Ammon's horn (tissue), 1 donor: ENCODE measurements at places on chromosomes 1 and 21.
A peak's percentile ranks its signal among the peaks of the same experiment; 100 is the strongest.

GRCh38 chr1:8090241-8090702, 64.2 kb upstream of the ERRFI1 start:
- no peak for DNase-seq

- DNase-seq: no peak
Measured at GRCh38 chr1:199700551-199700950, 327.0 kb upstream of the NR5A2 start.

- peak; percentile 92 for DNase-seq
Measured at GRCh38 chr1:68232289-68233148, at the start of gene WLS. Gene WLS, minus strand, starts transcription at chr1:68232523. Its CDS starts 224 bp downstream, at chr1:68232299.

GRCh38 chr1:113321771-113322387, 68.4 kb upstream of the MAGI3 start:
- DNase-seq: no peak

DNA sequence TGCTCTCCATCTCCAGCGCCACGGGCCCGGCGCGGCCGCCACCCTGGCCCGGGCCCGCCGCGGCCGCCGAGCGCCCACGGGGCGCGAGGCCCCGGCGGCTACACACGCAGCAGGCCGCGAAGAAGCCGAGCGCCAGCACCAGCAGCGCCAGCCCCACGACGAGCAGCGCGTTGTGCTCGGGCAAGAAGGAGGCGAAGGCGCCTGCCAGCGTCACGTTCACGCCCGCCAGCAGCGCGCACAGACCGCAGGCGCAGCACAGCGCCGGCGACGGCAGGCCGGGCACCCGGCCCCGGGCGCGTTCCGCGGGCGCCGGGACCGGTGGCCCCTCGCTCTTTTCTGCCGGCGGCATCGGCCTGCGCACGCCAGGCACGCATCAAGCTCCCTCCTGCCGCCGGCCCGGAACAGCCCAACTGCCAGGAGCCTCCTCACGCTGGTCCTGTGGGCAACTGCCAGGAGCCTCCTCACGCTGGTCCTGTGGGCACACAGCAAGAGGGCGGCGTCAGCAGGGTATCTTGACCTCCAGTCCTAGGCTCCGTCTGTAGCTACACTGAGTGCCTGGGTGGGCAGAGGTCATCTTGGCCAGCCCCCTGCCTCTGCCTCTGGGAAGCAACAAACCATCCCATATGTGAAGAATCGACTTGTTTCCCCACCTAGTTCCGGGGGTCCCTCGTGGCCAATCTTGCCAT, 18.1 kb downstream of the KNCN start:
- DNase-seq: peak; percentile 48

- DNase-seq: no peak
Measured at GRCh38 chr21:27326301-27326700, 359.4 kb upstream of the ADAMTS5 start.

DNA sequence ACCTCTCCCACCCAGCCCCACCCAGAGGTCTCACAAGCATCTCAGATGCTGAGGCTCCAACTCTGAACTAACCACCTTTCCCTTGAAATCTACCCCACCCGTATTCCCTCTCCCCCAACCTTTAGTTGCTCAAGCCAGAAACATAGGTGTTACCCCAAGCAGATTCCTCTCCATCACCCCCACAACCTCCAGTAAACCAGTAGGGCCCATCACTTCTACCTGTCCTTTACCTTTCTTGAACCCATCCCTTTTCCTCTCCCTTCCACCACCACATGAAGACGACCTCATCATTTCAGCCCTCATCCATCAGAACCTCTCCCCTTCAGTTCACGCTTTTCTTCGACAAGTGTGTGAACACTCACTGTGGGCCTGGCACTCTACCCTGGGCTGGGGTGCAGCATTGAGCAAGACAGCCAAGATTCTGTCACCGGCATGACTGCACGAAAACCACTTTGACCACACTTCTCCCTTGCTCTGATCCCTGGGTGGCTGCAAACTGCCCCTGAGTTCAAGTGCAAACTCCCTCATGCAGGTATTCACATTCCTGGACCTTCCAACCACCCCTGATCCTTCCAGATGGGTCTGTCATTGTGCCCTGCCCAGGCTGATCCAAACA, 65.5 kb upstream of the LAPTM5 start:
- DNase-seq: peak; percentile 20

DNA sequence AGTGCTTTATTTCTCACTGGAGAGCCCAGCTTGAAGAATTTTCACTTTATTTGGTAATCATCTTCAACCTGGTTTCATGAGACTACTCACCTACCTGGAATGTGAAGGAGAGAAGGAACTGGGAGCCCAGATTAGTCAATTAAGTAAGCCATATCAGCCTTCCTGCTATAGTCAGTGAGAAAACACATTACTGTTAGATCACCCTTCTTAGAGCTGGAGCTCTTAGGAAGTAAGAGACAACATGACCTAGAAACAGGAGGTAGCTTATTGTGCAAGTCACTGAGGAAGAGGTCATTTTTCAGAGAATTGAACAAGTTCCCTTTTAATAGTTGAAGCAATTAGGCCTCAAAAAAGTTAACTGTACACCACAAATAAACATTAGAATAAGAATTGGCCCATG, 49.2 kb upstream of the TEKT2 start:
- no peak for DNase-seq

DNA sequence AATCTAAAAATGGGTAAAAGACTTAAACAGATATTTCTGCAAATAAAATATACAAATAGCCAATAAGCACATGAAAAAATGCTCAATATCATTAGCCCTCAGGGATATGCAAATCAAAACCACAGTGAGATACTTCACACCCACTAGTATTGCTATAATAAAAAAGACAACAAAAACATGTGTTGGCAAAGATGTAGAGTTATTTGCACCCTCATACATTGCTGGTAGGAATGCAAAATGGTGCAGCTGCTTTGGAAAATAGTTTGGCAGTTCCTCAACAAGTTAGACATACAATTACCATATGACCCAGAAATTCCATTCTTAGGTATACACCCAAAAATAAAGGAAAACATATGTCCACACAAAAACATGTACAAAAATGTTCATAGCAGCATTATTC, 30.2 kb downstream of the ZZZ3 start:
- DNase-seq: no peak

- DNase-seq: no peak
Measured at GRCh38 chr1:206506405-206507283, 687 bp upstream of the RASSF5 start.

DNA sequence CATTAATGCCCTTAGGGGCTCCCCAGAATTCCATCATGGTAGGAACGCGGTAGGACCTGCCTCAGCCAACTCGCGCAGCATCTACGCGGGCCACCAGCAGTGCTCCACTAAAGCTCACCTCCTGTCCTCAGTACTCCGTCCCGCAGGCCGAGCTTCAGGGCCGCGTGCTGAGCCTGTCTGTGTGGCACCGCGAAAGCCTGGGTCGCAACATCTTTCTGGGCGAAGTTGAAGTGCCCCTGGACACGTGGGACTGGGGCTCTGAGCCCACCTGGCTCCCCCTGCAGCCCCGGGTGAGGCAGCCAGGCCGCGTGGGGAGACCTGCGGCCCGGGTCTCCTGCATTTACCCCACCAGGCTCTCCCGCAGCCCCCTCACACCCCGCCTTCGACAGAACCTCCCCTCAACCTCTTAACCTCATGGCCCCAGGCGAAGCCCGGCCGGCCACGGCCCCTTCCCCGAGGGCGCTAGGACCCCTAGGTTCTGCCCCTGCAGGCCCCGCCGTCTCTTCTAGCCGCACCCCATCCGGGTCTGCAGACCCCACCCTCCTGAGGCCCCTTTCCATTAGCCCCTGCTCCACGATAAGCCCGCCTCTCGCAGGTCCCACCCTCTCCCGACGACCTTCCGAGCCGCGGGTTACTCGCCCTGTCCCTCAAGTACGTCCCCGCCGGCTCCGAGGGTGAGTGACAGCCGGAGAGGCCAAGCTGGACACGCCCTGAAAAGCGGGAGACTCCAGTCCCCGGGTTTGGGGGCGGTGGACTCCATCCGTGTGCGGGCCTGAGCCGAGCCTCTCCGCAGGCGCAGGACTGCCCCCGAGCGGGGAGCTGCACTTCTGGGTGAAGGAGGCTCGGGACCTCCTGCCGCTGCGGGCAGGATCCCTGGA, 9.1 kb downstream of the SYTL1 start:
- DNase-seq: no peak

- DNase-seq: no peak
Measured at GRCh38 chr1:171352554-171352953, 38.6 kb downstream of the FMO4 start.

DNA sequence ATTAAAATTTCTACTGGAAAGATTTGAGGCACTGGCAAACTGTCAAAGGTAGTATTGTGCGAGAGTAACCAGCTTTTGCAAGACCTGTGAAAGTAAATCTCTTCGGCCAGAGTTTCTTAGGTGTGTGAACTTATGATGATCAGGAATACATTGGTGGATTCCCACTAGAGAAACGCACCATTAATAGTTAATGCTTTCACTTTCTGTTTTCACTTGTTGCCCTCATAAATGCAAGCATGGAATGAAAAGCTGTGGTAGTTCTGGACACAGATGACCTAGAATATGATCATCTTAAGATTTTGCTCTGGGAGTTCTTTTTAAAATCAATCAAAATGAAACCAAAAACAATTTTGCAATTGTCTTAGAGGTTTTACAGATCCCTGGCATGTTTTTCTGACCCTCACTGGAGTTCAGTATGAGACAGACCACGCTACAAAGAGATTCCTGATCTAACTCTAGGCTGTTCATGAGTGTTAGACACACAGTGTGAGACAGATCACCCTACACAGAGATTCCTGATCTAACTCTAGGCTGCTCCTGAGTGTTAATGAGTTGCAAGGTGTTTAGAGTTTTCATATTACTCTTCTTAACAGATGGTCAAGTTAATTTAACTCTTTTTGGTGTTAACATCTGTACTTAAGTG, 98.8 kb downstream of the SDCCAG8 start:
- DNase-seq: no peak

DNA sequence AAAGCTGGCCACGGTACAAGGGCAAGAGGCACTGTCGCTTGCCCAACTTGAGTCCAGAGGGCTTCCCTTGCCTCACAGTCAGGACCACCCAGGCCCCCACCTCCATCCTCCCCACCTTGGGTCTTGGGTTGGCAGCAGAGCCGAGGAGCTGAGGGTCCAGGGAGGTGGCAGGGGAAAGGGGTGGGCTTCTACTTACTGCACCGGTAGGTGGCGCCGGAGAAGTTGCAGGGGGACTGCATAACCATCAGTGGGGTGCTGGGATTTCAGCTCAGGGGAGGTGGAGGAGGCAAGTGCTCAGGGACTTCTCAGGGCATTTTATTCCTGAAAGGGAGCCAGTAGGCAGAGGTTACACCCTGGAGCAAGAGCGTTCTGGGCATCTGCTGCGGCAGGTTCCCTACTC, 44.0 kb downstream of the TRIM62 start:
- peak; percentile 73 for DNase-seq

DNA sequence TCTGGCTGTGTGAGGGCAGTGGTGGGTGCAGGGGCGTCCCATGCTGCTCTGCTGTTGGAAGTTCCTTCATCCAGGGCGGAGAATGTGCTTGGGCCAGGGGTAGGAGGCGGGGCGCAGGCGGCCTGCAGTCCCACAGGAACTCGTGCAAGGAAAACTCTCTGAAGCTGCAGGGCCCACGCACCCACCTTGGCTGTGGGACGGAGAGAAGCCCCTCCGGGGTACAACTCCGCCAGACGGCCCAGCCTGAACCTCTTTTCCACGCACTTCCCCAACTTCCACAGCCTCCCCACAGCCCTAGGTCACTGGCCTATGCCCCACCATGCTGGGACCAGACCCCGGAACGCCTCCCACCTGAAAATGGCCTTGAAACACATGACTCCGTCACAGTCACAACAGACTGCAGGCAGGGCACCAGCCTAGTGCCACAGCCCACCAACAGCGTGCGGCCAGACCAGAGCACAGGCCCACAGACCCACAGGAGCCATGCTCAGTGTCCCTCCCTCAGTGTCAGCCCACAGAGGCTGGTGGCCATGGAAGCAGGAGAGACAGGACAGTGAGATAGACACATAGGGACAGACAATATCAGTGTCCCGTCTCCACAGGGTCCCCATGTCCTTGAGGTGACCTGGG, 47.8 kb downstream of the WNT9A start:
- no peak for DNase-seq

- DNase-seq: peak; percentile 65
Measured at GRCh38 chr1:178189814-178190213, 95.9 kb downstream of the RASAL2 start.

DNA sequence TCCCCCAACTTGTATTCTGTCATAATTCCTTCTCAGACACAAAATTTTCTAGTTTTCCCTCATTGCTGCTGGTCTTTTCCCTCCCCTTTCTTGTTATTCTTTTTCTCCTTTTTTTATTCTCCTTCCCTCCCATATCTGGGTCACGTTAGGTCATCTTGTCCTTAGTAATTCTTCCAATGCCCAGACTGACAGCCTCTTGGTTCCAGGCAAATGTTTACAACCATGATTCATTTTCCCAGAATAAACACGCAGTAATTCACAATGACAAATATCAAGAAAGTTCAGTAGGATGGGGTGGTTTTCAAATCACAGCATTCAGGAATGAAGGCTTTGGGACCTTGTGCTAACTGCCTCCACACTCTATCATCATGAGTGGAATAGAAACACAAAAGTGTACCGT, 25.2 kb downstream of the NHLH2 start:
- DNase-seq: no peak

DNA sequence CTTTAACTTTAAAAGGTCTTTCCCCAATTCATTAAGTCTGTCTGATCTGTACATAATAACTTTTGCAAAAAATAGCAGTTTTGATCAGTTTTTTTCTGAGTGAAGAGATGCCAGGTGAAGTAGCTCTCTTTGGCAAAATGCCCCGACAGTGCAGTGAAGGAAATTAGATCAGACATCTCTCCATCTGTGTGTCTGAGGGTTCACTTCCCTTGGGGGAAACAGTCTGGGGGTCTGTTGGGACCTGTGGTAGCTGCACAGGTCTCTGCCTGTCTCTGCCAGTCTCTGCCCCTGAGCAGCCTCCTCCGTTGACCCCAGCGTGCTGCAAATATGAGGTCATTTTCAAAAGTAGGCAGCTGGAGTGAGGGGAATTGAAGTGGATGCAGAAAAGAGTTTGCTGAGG, 54.5 kb downstream of the TBCE start:
- no peak for DNase-seq

DNA sequence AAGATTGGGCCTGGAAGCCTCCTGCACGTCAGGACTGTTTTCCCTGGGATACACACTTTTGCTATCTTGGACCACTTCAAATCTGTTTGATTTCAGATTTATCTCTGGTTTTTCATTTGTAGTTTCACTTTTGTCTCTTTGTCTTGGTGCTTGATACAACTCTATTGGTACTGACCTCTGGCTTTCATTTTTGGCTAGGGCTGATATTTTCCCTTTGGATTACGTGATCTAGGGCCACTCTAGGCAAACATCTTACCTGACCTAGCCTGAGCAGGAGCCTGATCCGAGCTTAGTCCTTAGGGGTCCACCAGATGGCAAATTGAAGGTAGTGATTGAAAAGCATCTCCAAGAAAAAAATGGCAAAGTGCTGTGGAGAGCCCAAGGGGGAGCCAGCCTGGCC, 39.6 kb downstream of the ZBTB18 start:
- DNase-seq: no peak
